ENCODE measurements at places on chromosomes 7 and 10.

DNA sequence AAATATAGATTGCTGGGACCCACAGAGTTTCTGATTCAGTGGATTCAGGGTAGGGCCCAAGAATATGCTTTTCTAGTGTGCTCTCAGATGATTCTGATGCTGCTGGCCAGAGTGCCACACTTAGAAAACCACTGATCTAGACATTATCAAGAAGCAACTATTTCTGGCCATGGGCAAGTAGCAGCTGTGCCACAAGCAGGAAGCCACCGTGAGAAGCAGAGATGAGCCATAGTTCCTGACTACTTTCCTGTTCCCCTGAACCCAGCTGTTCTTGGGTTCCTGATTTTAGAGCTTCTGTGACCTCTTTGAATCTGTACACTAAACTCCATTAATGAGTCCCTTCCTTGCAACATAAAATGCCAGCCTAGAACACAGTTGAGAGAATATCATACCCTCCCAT lies 38.1 kb upstream of the PIK3AP1 start:
- no peak for DNase-seq

- no peak for DNase-seq
These were observed 5.7 kb downstream of the SLC29A3 start for GRCh38 chr10:71324743-71325142.

- DNase-seq, result no peak
These were observed 16.8 kb downstream of the NUDT1 start for GRCh38 chr7:2258661-2259365.

DNA sequence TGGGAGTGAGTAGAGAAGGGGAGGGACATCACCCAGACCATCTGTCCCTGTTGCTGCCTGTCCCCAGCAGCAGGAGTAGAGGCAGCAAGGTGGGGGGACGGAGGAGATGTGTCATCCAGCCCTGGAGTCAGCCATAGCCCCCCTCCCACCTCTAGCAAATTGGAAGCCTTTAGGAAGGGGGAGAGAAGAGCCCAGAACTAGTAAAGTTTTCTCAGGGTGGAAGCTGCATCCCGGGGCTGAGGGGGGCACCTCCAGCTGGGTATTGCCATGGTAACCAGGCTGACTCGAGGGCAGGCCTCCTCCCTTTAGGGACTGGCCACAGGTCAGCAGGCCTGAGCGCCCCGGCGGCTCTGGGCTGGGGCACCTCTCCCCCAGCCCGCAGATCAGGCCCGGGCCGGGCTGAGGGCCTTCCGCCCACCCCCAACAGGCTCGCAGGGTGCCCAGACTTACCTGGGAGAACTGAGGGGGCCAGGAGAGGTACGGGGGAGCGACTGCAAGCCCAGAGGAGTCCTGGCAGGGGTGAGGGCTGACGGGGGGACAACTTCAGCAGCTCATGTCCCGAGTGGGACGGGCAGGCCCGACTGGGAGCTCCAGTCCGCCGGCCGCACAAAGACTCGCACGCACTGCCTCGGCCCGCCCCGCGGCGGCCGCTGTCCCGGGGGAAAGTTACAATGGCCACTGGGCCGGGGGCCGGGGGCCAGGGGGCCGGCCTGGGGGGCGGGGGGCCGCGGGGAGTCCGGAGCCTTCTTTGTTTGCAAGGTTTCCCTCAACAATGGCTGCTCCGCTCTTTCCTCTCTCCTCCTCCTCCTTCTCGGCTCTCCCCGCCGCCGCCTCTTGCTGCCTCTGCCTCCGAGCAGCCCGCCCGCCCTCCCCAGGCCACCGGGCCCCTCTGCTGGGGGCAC lies 6.0 kb downstream of the LDB1 start:
- DNase-seq, result no peak

GRCh38 chr7:152177681-152178404 lies 152.4 kb downstream of the GALNT11 start:
- DNase-seq, result no peak

- DNase-seq, result no peak
These were observed 86.8 kb upstream of the CACNA2D1 start for GRCh38 chr7:82530361-82530760.

DNA sequence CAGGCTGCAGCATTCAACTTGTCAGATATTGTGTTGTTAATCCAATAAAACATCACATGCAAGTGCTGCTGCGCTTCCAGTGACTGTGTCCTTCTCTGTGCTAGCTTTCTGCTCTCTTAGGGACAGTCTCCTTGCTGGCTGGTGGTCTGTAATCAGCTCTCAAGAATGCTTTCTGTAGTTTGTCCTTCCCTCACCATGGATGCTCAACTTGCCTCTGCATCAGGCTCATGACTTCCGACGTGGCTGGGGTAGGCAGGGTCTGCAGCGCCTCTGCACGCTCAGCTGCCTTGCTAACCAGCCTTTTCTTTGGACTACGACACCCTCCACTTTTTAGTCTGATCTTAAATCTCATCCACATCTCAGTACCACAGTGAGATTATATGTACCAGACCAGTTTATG lies 58.3 kb downstream of the MMRN2 start:
- no peak for DNase-seq

GRCh38 chr7:159022238-159022993 lies 122.3 kb downstream of the VIPR2 start:
- no peak for DNase-seq

DNA sequence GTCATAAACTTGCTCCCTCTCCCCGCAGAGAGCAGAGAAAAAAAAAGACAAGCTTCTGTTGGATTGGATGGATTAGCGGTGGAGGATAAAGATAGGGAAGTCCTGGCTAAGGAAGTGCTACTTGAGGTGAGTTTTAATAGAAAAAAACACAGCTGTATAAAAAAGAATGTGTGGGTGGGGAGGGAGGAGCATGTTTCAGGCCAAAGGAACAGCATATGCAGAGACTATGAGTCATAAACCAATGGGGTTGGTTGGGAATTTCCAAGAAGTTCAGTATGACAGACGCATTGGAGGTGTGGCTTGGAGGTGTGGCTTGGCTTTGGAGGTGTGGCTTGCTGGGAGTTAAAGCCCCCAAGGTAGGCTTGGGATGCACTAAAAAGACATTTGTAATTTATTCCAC lies 103.0 kb upstream of the LSM8 start:
- DNase-seq, result peak; percentile 4

- DNase-seq, result no peak
These were observed 159.7 kb downstream of the RTKN2 start for GRCh38 chr10:62108759-62109586.

- no peak for DNase-seq
These were observed 34.5 kb upstream of the AQP1 start for GRCh38 chr7:30877015-30877769.

GRCh38 chr10:92064506-92064905 lies 140.9 kb downstream of the BTAF1 start:
- no peak for DNase-seq

DNA sequence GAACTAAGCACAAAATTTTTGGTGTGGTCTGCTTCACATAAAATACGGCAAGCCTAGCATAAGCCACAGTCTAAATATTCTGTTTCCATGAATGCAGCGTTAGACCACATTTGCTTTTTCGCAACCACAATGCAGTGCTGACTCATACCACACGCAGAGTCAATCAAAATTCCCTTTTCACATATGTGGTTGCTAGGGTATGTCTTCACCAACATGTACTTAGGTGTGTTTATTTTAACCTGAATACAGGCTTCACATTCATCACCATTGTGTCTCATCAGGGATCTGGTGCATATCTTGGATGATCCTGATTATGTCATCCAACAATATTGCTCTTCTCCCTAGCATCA lies 90.8 kb downstream of the CHN2 start:
- peak; percentile 81 for DNase-seq
